ENCODE measurements at places on chromosomes 5 and 9.

DNA sequence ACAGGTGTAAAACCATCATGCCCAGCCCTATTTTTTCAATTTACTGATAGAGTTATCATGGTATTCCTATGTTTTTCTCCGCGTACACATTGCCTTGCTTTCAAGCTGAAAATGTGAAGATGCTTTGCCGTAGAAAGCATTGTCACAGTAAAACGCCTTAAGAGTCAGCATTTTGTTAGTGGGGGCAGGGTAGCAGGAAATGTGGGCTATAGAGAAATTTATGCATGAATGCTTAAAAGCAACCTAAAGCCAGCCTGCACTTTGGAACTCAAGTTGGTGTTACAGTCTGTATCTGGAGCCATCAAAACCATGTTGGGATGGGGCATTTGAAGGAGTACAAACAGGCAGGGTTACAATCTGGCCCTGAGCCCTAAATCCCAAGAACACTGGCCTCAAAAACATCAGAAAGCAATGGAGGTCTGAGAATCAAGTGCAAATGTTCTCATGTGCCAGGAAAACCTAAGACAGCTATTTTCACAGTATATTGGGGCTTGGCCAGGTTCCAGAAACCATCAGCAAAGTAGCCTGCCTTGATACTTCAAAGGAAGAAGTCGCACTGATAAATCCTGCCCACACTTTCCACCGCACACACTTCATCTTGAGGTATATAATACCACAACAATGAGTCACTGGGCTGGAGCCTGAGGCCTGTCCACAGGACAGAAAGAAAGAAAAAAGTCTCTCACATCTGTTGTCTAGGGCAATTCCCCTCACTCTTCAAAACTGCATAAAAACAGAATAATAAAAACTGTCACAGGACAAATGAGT, 313.8 kb downstream of the ENC1 start:
- no peak for DNase-seq

- no peak for DNase-seq
Measured at GRCh38 chr9:133781828-133782135, 43.6 kb upstream of the SARDH start.

GRCh38 chr9:93184432-93185265, 710 bp downstream of the WNK2 start:
- no peak for DNase-seq

DNA sequence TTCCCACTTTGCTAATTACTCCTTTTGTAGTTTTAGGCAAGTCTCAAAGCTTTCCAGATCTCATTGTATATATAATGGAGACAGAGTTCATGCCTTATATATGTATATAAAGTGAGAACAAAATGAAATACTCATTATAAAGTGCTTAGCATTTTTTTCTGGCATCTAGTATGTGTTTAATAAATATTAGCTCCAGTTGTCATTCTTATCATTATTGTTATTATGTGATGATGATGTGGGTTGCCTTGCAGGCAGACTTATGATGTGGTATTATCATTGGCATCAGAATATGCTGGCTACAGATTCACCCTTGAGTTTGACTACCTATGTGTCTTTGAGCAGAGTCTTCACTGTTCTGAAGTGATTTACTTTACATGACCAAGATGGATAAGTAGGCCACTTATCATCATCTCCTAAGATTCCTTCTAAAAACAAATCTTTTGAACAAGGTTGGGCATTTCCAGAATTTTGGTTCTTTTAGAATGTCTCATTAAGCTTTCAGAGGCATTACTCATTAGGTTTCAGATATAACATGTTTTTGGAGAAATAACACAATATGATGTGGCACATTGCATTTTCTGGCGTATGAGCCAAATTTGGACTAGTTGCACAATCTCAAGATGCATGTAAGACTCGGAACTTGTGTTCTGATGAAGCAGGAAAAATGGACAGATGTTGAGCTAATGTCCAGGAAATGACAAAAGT, 145.6 kb upstream of the TNC start:
- no peak for DNase-seq

GRCh38 chr5:172911628-172911880, 47.7 kb upstream of the RPL26L1 start:
- DNase-seq, result no peak

GRCh38 chr5:33235304-33235703, 205.5 kb upstream of the TARS1 start:
- no peak for DNase-seq
